ENCODE measurements at places on chromosomes 6 and 20.
A peak's percentile ranks its signal among the peaks of the same experiment; 100 is the strongest.

GRCh38 chr6:80519811-80520594 is 413.5 kb downstream of the BCKDHB start:
- DNase-seq, result no peak

DNA sequence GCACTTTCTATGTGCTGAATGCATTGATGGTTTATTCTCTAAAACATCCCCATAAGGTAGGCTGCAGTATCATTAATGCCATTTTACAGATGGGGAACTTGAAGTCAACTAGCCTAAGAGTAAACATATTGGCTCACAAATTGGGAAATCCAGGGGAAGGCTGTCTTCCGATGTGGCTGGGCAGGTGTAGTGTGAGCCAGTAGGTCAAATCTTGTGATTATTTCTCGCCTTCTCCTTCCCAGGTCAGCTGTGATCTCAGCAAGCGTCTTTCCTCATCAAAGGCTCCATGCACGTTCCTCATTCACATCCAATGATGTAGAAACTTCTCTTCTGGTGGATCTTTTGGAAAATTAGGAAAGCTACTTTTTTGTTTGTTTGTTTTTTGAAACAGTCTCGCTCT is 94.1 kb upstream of the SHLD1 start:
- no peak for DNase-seq

- DNase-seq, result no peak
Observed at GRCh38 chr6:125974214-125974866, 12.0 kb upstream of the TRMT11 start.

DNA sequence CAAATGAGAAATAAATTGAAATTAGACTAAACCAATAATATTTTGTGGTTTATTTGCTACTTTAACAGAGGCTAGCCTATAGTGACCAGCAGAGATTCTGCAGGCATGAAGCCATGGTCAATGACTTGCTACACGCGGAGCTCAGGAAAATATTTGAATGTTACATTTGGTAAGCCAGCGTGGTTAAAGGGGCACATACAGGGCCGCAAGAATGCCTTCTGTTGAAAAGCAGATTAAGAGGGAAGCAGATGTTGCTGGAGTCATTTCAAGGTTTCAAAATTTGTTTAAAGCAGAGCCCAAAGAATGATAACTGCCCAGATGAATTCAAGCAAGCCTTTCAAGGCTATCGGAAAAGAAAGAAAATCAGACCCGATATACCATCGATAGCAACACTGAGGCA is 294.3 kb upstream of the MAN1A1 start:
- DNase-seq, result no peak

- no peak for DNase-seq
Observed at GRCh38 chr6:8086755-8087306, 15.5 kb downstream of the EEF1E1 start.

DNA sequence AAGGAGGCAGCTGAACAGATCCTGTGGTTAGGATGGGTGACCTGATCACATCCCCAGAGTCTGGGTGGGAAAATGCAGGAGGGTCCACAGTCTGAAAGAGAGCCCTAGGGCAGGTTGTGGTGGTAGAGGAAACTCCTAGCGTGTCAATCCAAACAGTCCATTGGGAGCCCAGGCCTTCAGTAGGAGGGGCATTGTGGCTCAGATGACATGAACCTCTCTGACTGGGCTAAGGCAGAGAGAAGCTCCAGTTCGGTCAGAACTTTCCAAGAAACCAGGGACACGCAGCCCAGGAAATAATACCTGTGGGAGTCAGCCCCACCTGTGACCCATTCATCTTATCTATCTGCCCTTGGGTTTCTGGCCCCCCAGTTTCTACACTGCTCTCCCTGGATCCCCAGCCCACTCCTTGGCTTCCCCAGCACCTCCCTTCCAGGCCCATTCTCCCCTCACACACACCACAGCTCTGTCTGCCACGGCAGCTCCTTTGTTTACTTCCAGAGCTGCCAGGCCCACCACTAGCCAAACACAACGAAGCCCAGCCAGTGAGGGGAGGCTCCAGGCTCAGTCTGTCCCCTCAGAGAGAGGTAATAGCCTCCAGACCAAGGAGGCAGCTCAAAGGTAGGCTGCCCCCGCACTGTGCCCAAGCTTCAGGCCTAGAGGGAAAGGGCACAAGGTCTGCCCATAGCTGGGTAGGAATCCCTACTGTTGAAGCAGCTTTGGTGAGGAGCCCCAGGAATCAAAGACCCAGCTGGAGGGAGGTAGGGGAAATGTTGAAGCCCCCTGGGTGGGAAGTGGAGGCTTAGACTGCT is 6.2 kb downstream of the GDF5 start:
- no peak for DNase-seq

GRCh38 chr6:81253821-81254220 is 498.7 kb downstream of the TENT5A start:
- no peak for DNase-seq

GRCh38 chr6:160386869-160387530 is 38.8 kb downstream of the SLC22A3 start:
- DNase-seq, result peak; percentile 73

- DNase-seq, result no peak
Observed at GRCh38 chr6:14380086-14380820, 262.7 kb downstream of the CD83 start.

DNA sequence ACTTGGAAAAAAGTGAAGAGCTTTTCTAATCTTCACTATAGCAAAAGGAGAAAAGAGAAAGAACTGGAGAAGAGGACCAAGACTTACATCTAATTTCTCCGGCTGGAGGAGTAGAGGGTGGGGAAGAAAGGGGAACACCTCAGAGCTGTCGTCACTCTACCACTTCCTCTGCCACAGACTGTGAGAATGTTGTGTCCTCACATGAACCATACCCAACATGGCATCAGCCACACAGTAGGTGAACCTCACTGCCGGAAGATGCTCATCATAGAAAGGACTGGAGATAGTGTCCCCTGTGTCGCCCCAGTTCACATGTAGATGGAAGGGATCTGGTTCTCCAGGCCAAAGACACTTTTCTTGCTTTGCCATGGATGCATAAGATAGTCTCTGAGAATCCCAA is 604.4 kb upstream of the NOX3 start:
- DNase-seq, result no peak

DNA sequence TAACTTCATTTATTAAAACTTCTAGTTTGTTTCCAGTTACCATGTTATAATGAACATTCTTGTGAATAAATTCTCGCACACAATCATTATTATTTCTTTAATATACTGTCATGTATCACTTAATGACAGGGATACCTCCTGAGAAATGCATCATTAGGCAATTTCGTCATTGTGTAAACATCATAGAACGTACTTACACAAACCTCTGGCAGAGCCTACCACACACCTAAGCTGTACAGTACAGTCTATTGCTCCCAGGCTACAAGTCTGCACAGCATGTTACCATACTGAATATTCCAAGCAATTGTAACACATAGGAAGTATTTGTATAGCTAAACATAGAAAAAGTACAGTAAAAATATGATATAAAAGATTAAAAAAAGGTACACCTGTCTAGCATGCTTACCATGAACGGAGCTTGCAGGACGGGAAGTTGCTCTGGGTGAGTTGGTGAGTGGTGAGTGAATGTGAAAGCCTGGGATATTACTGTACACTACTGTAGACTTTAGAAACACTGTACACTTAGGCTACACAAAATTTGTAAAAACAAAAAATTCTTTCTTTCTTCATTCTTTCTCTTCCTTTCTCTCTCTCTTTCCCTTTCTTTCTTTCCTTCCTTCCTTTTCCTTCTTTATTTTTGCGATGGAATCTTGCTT is 268.2 kb upstream of the SOX4 start:
- DNase-seq, result peak; percentile 50

- DNase-seq, result no peak
Observed at GRCh38 chr20:40612837-40613236, 76.2 kb downstream of the MAFB start.

GRCh38 chr6:111700135-111700690 is 94.5 kb upstream of the TRAF3IP2 start:
- no peak for DNase-seq

DNA sequence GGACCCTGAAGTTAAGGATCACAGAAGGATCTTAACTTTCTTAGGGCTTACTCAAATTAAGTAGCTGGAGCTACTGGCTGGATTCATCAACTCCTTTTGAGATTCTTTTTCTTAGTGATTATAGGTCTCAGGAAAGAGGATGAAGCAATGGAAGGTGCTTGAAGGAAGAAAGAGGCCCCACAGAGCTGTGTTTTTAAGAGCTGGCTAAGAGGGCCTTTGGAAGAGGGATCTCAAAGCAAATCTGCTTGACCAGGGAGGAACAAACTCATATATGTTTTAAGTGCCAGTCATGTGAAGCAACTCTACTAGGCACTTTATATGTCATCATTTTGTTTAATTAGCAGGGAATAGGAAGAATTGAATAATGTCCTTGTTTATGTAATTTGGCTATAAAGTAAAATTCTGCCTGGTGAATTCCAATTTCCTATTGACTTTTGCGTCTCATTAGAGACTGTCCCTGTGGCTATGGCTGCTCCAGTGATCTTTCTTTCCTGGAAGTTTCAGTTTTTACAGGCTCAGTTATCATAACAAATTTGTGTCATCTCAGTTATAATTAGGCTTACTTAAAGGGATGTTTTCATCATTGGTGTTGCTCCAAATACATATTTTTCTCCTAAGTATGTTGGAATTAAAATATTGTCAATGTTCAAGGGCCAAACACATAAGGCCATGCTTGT is 222.8 kb upstream of the CITED2 start:
- no peak for DNase-seq

DNA sequence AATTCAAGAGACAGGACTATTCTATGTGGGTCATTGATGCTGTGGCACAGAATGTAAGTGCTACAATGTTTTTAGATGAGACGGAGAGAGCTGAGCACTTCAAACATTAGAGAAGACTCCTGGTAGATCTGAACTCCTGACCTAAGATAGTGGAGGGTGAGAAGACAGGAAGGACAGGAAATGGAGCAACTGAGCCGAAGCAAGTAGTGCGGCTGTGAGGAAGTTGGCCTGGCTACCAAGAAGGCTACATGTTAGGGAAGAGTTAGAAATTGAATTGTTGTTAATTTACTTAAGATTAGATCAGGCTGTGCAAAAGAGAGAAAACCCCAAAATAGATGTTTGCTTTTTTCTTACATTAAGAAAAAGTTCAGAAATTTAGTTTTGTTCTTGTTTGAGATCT is 14.4 kb upstream of the MLIP start:
- no peak for DNase-seq

DNA sequence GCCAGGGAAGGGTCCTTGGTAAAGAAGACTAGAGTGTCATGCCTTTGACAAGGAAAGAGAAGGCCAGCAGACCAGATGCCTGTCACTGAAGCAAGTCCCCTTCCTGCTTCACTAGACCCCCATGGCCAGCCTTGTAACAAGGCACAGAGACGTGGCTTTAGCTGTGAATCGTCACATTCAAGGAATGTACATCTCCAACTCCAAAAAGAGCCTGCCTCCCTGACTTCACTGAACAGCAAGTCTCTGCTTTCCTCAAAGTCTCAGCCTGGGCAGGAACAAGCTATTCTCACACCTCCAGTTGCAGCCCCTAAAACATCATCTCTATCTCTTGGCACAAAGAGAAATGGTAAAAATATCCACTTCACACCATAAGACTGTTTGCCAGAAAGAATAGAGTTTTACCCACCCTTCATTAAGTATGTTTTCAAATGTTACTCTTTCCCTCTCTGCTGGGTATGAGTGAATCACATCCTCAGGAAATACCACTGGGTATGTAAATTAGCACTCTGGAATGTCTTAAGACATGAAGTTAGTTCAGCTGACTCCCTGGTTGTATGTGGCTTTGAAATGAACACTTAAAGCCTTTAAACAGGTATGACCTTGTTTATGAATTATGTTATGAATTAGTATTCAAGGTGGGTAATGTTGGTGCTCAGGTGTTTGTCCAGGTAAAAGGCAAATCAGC is 46.4 kb upstream of the NT5E start:
- peak; percentile 75 for DNase-seq

GRCh38 chr20:33419140-33419974 is 18.0 kb upstream of the CDK5RAP1 start:
- DNase-seq, result no peak

DNA sequence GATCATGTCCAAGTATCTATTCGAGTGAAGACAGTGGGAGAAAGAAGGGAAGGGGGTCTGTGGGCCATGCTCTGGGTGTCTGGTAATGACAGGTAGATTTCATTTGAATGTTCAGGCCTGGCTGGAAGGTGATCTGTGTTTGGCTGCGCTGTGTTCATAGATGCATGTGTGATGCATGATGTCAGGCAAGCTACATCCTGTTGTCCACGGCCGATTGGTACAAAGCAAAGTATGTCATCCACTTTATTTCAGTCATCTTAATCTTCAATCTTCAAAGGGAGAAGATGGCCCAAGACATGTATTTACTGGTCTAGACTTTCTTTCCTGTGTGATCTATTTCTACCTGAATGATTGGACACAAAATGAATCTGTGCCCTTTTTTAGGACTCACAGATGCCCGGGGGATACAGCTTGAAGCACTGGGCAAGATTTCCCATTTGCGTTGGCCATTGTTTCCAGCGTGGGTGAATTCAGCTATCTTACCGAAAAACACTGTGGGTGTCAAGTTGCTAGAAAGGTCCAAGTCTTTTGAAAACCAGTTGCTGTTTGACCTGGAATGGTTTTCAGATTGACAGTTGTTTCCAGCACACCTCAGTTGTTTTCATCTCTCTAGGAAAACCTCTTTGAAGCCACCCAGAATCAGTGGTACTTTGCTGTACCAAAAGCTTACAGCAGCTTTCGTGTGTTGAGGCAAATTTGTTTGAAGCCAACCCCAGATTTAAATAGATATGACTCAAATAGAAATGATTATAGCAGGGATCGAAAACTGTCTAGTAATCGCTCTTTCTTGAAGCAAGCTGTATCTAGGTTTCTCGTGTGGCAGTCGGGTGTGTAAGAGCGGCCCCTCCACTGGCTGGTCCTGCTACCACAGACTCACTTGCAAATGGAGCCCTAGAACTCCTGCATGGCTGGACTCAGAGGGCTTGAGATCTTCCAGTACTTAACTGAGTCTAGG is 27.2 kb downstream of the DUSP22 start:
- DNase-seq, result no peak

DNA sequence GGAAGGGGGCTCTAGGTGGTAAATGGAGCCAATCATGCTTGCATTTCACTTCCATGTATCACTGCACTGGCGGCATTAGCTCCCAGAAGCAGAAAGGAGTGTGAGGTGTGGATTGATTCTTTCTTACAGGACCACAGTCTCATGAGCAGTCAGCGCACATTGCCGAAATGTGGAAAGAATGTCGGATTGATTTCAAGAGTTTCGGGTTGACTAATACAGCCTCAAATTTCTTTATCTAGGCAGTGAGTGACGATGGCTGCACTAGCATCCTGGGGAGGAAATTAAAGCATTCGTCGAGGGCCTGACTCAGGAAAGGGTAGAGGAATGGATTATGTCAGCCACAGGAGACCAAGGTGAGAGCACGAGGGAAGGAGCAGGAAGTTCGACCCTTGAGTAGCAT is 222.8 kb upstream of the CDYL start:
- no peak for DNase-seq
